ENCODE measurements at places on chromosomes 4 and X.

DNA sequence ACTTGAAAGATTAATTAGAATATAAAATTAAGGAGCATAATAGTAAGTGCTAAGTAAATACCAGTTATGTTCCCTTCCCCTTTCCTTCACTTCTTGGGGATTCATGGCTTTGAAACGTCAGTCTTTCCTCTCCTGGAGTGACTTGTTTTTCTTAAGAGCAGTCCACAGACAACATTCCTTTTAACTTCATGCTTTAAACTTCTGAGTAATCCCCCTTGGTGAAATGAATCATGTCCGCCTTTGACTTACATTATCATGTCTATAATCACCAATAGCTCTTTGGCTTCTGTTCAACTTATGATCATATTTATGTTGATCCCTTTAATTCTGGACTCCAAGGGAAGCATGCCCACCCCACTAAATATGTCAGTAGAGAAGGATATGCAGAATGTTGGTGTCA lies 1012.1 kb upstream of the SLIT2 start:
- DNase-seq: no peak

DNA sequence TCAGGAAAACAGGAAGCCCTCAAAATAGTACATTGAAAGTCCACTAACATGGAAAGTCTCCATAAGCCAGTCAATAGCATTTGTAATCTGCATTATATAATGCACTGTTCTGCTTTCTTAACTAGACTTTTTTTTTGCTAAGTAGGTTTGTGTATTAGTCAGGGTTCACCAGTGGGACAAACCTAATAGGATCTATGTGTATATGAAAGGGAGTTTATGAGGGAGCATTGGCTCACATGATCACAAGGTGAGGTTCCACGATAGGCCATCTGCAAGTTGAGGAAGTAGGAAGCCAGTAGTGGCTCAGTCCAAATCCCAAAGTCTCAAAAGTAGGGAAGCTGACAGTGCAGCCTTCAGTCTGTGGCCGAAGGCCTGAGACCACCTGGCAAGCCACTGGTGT lies 116.0 kb downstream of the MXRA5 start:
- no peak for DNase-seq

DNA sequence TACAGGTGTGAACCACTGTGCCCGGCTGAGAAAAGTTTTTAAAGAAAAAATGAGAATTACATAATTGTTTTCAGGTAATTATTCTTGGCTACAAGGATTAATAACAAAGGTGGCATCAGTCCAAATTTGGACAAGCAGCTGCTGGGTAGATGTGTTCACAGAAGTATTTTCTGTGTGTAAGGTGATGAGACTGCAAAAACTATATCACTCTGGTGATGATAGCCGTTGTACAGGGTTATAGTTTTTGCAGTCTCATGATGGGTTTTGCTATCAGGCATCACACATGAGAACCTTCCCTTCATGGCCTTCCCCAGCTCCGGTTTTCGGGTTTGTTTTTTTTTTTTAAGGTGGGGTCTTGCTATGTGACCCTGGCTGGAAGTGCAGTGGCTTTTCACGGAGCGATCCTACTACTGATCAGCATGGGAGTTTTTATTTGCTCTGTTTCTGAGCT lies 5.1 kb upstream of the SLC10A3 start:
- no peak for DNase-seq

DNA sequence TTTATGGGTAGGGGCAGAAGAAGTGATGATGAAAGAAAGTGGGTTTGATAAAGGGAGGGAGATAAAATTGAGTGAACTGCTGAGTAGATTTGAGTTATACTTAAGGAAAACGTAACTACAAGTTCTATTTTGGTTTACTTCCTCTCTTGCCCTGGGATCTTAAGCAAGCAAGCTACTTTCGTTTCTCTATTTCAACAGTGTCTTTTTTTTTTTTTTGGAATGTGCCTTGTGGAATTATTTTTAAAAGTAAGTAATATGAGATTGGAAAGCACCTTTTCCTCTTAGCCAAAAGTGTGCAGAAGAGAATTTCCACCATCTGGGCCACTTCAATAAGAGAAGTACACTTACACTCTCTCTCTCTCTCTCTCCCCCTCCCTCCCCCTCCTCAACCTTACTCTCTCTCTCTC lies 16.0 kb upstream of the C4orf36 start:
- DNase-seq: no peak

DNA sequence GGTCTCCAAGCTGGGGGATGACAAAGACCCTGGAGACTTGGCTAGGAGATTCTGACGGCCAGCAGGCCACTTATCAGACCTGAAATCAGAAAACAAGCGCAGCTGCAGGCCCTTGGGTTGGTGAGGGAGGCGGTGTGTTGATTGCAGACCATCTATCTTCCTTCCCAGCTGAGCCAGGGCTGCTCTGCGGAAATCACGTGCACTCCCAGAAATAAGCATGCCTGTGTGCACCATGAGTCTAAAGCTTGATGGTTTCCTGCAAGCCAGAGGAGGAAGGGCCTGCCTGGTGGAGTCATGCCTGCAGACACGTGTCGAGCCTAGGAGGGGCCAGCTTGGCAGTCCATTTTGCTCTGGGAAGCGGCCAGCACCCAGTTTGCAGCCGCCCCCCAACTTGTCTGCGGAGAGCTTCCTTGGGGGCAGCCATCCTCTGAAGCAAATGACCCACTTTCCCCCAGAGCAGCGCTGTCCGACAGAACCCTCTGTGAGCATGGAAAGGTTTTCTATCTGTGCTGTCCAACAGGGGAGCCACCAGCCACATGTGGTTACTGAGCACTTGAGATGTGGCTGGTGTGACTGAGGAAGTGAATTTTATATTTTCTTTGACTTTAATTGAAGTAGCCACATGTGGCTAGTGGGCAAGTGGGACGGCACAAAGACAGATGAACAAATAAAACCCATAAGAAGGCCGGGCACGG lies 175.7 kb upstream of the BCOR start:
- DNase-seq: no peak

GRCh38 chrX:54794028-54794427 lies 4.0 kb downstream of the ITIH6 start:
- DNase-seq: no peak

Measured in activated CD8-positive, alpha-beta memory T cell treated with anti-CD3 and anti-CD28 coated beads for 1 hour (primary cell).